ENCODE measurements at places on chromosomes 1 and 21. TPM values are rescaled to one million over a fixed set of nuclear protein-coding genes. Genes with fewer than 3 reads are reported as not detected.
A peak's percentile ranks its signal among the peaks of the same experiment; 100 is the strongest.

The MASP2 gene
- 0.73 TPM for total RNA-seq

The OR6K3 gene
- not detected for total RNA-seq

The EIF3I gene
- total RNA-seq: 184 TPM

The PRDM16 gene
- total RNA-seq: 1.5 TPM

GRCh38 chr1:17440074-17440826 lies 773 bp upstream of the RCC2 start:
- peak overlapping the region; percentile 58 for H3K27ac ChIP-seq
- no peaks in the 10 kb centered on the region for H3K27me3 ChIP-seq
- no peak for DNase-seq

GRCh38 chr1:205930195-205930577 lies 13.1 kb downstream of the SLC26A9 start:
- H3K4me1 ChIP-seq: peaks cover 27% of the 10 kb centered on the region
- no peaks in the 10 kb centered on the region for H3K36me3 ChIP-seq
- peaks cover 4% of the 10 kb centered on the region for H3K27me3 ChIP-seq
- DNase-seq: no peak
- H3K4me3 ChIP-seq: no peak overlapping the region

DNA sequence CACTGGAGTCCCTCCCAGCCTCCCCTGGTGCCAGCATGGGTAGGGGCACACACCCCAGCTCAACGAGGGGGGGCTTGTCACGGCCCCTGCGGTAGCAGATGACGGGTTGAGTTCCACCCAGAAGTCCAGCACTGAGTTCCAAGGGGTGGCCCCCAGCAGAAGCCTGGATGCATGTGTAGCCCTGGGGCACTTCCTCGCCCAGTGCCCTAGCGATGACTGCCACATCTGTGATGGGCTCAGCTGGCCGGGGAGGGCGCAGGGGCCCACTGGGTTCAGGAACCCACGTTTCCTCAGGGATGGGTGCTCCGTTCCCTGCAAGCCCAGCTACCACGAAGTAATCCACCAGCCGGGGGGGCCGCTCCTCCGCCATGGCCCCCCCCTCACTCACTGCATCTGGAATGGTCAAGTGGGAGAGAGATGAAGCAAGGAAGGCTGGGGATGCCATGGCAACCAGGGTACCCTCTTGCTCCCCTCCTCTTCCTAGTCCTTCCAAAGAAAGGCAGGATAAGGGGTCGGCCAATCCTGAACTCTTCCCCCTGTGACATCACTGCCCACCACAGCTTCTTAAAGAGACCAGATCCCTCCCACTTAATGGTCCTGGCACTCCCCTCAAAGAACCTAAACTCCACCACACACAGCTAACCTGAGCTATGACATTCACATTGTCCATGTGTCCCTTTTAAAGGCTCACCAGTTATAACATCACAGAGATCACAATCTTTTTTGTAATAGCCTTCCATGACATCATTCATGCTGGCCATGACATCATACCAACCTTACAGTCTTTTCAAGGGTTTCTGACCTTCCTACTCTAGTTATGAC lies 2.3 kb downstream of the DENND4B start:
- H3K27me3 ChIP-seq: no peaks in the 10 kb centered on the region
- H3K27ac ChIP-seq: no peak overlapping the region
- H3K4me1 ChIP-seq: peaks cover 9% of the 10 kb centered on the region
- no peak overlapping the region for H3K4me3 ChIP-seq
- DNase-seq: no peak

DNA sequence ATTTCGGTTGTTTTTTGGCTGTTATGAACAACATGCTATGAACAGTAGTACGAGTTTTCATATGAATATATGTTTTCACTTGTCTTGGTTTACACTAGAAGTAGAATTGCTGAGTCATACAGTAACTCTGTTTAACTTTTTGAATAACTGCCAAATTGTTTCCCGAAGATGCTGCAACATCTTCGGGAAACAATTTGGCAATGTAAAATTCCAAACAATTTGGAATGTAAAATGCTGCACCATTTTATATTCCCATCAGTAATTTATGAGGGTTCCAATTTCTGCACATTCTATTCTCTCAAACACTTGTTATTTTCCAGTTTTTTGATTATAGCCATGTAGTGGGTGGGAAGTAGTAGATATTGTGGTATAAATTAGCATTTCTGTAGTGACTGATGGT lies 11.6 kb downstream of the PCBP3 start:
- H3K27ac ChIP-seq: no peak overlapping the region
- no peak overlapping the region for H3K4me3 ChIP-seq
- no peaks in the 10 kb centered on the region for H3K4me1 ChIP-seq
- peak; percentile 59 for DNase-seq
- H3K27me3 ChIP-seq: no peaks in the 10 kb centered on the region

Data from astrocyte (in vitro differentiated cells and primary cell).